Esophagus mucosa (tissue), 1 donor: ENCODE measurements at places on chromosomes 4 and X. TPM values are rescaled to one million over a fixed set of nuclear protein-coding genes. Genes with fewer than 3 reads are reported as not detected.
A peak's percentile ranks its signal among the peaks of the same experiment; 100 is the strongest.

GRCh38 chrX:41459716-41460115 lies 12.6 kb downstream of the NYX start:
- ATAC-seq, result no peak

GRCh38 chrX:70476934-70477733 lies 32.5 kb downstream of the DLG3 start:
- ATAC-seq, result peak; percentile 74

DNA sequence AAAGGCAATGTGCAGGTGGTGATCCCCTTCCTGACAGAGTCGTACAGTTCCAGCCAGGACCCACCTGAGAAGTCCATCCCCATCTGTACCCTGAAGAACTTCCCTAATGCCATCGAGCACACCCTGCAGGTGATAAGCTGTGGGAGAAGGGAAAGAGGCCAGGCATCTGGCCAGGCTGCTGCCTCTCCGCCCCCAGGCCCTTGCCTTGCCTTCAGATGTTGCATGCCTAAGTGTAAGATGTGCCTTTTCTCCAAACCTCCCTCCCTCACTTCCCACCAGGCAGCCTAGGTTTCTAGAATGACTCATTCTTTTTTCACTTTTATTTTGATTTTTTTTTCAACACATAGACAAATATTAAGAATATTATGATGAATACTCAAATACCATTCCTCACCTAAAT lies 12.2 kb upstream of the CDK16 start:
- ATAC-seq, result no peak

DNA sequence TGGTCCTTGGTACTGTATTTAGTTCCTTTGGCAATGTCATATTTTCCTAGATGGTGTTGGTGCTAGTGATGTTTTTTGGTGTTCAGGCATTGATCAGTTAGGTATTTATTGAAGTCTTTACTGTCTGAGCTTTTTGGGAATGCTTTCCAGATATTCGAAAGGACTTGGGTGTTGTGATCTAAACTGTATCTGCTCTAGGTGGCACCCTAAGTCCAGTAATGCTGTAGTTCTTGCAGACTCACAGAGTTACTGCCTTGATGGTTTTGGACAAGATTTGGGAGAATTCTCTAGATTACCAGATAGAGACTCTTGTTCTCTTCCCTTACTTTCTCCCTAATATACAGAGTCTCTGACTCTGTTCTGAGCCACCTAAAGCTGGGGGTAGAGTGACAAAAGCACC lies 513.6 kb upstream of the PITX2 start:
- no peak for ATAC-seq

DNA sequence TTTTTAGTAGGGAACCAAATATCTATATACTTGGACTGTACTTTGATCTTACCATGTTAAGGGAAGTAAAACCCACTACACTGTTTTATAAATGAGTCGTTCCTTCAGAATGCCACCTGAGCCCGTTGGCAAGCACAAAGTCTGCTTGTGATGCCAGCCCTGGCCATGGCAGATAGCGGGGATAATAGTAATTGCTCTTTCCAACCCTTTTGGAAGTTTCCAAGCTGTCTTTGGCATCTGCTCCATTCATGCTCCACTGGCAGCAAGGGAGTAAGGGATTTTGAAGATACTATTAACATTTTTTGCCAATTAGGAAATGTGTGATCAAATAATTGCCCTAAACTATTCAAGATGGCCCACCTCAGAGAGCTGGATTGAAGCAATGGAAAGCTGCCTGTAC lies 689.2 kb upstream of the SLIT2 start:
- ATAC-seq, result no peak

- no peak for ATAC-seq
Observed at GRCh38 chr4:628821-629635, 3.7 kb downstream of the PDE6B start.

GRCh38 chr4:140603286-140603685 lies 34.5 kb upstream of the UCP1 start:
- no peak for ATAC-seq

DNA sequence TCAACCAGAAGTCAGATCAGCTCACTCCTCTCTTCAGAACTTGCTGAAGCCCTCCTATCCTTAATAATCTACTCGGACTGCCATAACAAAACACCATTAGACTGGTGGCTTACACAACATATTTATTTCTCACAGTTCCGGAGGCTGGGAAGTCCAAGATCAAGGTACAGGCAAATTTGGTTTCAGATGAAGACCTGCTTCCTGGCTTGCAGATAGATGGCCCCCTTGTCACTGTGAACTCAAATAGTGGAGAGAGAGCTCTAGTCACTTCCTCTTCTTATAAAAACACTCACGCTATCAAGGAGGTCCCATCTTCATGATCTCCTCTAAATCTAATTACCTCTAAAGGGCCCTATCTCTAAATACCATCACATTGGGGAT lies 125.1 kb downstream of the CAMK2D start:
- ATAC-seq, result no peak

DNA sequence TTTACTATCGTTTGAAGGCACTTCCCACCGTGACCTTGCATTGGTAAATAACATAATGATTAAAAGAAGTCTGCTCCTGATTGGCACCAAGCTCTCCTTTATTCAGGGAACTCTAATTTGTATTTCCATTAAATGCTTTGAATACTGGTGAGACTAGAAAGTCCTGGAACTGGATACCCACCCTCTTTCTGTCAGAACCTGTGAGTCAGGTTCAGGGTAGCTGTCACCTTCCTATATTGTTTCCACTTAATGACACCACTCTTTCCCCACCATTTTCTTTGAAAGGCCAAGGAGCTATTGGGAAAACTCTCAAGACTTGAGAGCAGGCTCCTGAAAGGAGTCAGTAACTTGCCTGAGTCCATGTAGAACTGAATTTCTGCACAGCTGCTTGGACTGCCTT lies 55.9 kb upstream of the RASSF6 start:
- ATAC-seq, result peak; percentile 42

- ATAC-seq, result no peak
Observed at GRCh38 chr4:184451726-184452125, 22.6 kb downstream of the IRF2 start.

- ATAC-seq, result no peak
Observed at GRCh38 chr4:10092481-10093270, 23.9 kb downstream of the WDR1 start.

GRCh38 chr4:56863441-56864139 lies 42.1 kb upstream of the SPINK2 start:
- ATAC-seq, result peak; percentile 59

- ATAC-seq, result no peak
Observed at GRCh38 chr4:16715482-16715881, 183.0 kb downstream of the LDB2 start.

DNA sequence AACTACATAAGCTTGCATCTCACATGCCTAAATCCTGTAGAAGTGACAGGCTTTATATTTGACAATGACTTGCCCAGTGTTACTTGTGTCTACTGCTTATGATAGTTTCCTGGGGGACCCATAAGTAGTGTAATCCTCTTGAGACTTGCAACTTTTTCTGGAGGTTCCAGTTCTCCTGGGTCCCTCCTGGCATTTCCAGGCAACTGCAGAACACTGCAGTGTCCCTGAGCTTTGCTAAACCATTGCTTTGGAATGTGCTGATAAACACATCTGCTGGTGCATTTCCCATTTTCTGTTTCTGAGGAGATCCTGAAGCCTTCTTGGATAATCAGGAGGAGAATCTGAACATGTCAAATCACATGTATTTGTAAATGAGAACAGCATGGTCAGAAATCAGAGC lies 82.0 kb downstream of the ANOS1 start:
- ATAC-seq, result no peak

- no peak for ATAC-seq
Observed at GRCh38 chr4:90883519-90883918, 756.3 kb downstream of the CCSER1 start.

DNA sequence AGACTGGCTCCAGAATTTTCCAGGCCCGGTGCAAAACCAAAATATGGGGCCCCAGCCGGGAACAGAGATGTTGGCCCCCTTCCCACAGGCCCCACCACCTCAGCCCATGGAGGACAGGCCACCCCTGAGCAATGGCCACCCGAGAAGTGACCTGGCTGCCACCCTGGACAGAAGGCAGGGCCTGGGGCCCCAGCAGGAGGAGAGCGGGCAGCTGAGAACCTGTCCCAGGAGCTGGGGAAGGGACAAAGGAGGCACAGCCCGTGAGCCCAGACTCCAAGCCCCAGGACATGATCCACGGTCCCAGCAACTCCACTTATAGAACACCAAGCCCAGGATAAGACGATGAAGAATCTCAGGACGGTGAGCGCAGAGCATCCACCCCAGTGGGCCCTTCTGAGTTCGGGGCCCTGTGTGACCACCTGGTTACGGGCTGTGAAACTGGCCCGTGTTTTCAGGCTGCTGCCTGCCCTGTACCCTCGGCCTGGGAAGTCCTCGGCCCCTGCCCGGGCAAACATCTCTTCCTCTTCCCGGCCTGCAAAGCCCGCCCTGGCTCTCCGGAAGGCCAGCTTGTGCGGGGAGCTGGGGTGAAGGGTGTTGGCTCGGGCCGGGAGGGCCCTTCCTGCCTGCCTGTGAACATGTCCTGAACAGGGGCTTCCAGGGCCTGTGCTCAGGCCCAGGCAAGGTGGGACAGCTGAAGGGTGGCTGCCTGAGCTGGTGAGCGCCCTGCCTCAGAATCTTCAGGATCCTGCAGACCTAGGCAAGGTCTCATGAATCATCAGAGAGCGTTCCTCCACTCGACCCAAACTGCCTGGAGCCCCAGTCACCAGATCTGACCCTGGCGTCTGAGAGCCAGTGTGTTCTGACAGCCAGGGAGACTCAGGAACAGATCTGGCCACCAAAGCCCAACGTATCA lies 47.0 kb upstream of the MAN2B2 start:
- ATAC-seq, result no peak

GRCh38 chr4:82989575-82990429 lies 20.8 kb downstream of the LIN54 start:
- ATAC-seq, result no peak

- ATAC-seq, result no peak
Observed at GRCh38 chr4:81965911-81966310, 407.9 kb downstream of the HNRNPD start.

DNA sequence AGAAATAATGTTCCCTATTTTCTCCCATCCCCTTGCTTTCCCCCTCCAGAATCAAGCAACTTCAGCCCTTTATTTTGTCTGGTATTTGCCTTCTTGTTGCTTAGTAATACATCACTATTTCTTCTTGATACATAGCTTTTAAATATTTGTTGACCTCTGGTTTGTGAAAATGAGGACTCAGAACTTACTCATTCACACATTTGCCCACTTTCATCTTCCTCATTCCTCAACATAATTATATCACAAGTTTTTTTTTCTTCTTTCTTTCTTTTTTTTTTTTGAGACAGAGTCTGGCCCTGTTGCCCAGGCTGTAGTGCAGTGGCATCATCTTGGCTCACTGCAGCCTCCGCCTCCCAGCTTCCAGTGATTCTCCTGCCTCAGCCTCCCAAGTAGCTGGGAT lies 28.9 kb upstream of the NDUFC1 start:
- ATAC-seq, result no peak

DNA sequence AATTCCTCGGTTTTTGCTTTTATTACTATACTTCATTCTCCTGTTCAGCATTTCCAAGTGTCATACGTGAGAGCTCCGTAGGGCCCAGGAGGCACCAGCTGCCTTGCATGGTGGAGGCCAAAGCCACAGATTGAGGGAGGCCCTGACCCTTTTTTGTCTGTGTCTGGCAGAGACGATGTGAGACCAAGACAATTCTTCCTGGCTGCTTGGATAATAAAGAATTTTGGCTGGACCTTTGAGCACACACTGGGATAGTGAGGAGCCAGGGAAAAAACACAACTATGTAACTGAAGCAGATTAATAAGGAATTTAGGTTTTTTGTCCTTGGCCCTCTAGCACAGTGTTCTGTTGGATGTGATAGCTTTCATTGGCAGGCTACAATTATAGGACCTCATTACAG lies 161.0 kb downstream of the CPXCR1 start:
- ATAC-seq, result no peak

DNA sequence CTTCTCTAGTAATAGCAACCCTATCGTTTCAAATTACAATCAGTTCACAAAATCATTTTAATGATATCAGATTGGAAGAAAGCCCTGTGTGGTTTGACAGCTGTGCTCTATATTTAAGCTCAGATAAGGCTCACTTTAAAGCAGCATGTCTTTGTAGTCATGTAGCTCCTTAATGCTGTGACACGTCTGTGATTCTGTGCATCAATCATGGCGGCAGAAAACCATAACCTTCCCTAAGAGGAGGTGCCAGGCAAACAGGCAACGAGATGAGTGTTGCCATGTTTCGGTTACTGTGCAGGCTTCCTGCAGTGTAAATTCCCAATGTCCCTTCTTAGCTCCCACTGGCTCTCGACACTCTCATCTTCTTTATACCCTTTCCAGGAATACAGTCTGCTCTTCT lies 212.7 kb downstream of the GRID2 start:
- no peak for ATAC-seq

DNA sequence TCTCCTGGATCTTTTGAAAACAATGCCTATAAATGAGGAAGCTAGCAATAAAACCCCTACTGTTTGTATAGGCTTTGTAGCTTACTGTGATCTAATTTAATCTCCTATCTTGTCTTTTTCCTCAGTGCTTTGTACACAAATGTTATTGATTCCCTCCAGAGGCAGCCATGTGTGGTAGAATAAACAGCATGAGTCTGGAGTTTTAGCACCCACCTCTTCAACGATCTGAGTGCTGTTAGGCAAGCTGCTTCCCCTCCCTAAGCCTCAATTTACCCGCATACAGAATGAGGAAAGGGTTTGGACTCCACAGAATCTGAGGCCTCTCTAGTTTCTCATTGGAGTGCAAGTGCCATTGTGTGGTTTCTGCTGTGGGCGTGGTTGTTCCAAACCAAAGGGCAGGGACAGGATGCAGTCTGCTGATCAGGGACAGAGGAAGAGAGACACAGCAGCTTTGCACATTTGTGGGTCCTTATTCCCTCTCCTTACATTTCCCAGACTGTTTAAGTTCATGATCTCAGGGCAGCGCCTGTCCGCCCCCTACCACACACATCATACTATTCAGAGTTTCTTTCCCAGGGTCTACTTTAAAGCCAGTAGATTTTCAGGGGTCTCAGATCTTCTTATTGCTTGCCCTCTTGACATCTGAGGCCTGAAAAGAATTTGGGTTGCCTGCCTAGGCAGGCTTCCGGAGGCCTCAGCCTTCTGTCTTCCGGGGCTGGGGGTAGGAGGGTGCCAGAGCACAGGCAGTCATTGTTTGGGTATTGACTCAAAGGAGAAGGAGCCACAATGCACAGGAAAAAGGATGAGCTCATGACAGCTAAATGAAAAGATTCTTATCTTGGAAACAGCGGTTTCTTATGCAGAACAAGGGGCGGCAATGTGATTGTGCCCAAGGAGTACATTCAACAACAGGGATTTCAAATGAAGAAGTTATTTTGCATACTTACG lies 114.9 kb upstream of the TEX13D start:
- no peak for ATAC-seq

- no peak for ATAC-seq
Observed at GRCh38 chrX:110536816-110537215, 178.2 kb downstream of the RTL9 start.

- ATAC-seq, result no peak
Observed at GRCh38 chrX:112961981-112962380, 121.3 kb upstream of the AMOT start.

Gene KDR
- total RNA-seq, result 4.2 TPM

Gene RTL5
- 0.20 TPM for total RNA-seq

Gene ATP7A
- total RNA-seq, result 8.7 TPM

Gene FOXR2
- total RNA-seq, result not detected

Gene SMARCA5
- total RNA-seq, result 17.9 TPM

Gene BEX5
- 0.80 TPM for total RNA-seq

Gene NOX1
- 0.08 TPM for total RNA-seq
